Tongue (tissue), 3 donors: ENCODE measurements at places on chromosomes 1 and 21.

DNA sequence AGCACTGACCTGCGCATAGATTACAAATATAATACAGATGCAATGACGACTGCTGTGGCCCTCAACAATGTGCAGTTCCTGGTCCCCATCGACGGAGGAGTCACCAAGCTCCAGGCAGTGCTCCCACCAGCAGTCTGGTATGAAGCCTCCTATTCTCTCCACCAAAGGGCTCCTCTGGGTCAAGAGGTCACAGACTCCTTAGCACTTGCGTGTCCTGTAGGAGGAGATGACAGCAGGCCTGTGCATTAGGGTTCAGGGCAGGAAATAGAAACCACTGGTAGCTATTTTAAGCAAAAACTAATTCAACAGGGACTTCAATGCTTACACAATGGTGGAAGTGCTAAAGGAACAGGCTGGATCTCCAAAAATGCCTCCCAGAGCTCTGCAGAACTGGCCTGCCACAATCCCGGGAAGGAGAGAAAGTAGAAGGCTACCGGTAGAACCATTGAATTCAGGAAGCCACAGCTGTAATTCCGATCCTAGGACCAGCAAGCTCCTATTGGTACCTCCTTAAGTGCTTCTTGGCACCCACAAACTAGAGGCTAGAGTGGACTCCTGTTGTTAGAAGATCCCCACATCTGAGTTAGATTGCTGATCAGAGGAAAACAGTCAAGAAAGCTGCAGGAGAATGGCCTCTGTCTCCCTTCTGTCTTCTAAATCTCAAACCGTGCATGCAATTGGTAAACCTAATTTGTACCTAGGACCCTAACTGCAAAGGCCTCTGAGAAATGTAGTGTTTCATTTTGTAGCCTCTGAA lies 12.7 kb upstream of the DYNLT5 start:
- DNase-seq = no peak

DNA sequence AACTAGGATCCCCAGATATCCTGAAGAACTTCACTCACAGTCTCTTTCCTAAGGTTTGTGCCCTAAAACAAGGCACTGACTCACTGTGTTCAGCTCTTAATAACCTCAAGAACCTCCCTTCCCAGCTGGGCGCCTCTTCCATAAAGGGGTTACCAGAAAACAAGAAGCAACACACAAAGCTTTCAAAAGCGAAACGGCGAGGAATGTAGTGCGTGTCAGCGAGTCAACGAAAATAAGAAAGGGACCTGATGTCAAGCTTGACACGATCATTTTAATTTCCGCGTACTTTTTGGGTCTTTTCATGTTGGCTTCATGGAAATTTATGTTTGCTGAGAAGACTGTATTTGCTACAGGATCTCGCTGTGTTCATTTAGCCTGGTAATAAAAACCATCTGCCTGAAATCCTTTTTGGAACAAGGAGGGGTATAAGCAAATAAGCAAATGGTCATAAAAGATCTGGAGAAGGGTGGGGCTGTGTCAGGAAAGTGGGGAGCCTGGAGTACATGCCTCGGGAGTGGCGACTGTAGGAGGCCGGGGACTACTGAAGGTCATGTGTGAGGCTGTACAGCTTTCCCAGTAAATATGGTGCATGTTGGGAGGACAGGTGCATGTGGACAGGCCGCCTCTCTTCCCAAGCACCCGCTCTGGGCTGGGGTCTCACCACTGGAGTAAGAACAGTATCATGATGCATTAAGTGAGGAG lies 11.4 kb upstream of the CLDN14 start:
- peak; percentile 51 for DNase-seq

DNA sequence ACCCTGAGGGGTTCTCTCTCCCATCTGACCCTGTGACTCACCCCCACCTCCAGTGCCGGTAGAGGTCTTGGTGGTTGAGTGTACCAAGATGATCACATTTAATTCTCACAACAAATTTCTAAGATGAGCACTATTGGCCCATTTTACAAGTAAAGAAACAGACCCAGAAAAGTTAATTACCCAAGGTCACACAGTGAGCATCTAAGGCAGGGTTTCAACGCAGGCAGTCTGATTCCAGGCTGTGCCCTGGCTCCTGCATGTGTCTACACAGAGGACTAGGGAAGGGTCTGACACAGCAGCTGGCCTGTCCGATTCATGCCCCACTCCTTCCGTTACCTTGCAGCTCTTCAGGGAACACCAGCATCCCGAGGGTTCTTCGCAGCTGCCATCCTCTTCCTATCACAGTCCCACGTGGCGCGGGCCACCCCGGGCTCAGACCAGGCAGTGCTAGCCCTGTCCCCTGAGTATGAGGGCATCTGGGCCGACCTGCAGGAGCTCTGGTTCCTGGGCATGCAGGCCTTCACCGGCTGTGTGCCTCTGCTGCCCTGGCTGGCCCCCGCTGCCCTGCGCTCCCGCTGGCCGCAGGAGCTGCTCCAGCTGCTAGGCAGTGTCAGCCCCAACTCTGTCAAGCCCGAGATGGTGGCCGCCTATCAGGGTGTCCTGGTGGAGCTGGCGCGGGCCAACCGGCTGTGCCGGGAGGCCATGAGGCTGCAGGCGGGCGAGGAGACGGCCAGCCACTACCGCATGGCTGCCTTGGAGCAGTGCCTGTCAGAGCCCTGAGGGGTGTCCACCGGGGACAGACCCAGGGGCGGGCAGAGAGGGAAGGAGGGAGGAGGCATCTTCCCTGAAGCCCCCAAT lies 7.5 kb downstream of the NCDN start:
- no peak for DNase-seq

- DNase-seq = peak; percentile 40
Measured at GRCh38 chr1:171222936-171223335, 25.4 kb upstream of the FMO1 start.

DNA sequence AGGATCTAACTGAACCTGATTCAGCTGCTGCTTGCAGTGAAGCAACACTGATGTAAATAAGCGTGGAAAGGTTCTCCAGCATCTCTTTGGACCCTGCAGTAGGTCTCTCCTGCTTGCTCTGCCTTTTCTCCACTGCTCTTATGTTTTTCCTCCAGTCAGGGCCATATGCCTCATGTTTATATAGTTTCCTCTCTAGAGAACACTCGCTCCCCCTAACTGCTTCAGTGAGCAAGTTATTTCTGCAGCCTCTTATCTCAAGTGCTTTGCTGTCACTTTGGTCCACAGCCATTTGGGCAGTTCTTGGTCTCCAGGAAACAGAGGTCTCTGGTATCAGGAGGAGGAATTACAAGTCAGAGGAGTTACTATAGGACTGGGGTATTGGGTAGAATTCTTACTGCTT lies 5.3 kb downstream of the PRUNE1 start:
- DNase-seq = peak; percentile 57

DNA sequence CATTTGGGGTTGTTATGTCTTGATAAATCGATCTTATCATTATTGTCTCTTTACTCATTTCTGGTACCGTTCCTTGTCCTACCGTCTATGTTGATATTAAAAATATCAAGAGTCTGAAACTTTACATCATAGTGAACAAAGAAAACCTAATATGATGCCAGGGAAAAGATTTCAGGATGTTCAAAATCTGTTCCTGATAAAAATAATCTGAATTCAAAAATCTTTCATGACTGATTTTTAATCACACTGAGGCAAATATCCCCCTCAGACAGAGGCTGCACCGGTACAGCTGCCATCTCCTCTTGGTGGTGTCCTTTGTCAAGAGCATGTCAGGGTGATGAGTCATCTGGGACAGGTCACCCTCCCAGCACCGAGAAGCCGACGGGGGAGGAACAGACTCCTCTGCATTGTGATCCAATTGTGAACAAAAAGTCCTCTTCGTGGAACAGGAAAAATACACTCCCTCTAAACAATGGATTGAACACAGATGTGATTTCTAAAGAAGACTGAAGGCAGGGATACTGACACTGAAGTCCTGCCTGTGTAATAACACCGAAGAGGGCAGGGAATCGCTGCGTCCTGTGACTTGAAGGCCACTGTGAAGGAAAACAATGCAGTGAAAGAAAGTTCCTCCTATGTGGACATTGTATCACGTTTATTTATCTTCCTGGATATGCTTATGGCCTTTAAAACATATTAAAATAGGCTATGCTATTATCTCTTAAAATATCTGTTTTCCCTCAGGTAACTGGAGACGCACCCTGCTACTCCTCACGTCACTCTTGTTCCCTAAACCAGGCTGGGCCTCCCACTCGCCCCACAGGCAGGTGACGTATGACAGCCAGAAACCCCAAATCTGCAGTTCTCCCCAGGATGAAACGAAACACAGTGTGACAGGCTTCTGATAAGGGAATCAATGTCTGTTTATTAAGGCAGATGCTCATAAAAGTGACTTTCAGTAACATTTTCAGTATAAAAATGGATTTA lies 4.3 kb upstream of the SPATC1L start:
- DNase-seq = peak; percentile 45

- DNase-seq = no peak
Measured at GRCh38 chr1:20102875-20103274, 16.5 kb downstream of the PLA2G2D start.

DNA sequence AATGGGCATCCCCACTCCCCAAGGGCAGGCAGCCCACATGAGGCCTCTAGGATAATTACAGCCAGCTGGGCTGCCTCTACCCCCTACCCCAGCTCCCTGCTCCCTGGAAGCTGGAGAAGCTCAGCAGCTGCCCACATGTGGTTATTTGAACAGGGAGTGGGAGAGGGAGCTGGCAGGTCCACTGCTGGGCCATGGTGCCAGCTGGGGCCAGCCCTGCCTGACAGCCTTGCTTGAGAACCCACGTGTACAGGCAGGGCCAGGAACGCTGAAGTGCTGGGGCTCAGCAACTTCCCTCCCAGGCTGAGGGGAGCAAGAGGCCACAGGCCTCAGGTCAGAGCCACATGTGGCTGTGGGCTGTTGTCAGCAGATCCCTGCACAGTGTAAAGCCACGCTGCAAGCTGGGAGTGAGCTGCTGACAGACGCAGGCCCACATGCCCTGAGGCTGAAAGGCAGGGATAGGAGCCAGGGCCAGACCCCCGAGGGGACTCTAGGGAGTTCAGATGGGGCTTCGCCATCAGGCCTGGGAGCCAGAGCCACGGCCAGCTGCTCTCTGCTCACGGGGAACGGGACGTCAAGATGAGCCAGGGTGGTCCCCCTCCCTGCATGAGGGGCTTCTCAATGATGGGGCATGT lies 129.0 kb downstream of the SYF2 start:
- DNase-seq = peak; percentile 85

DNA sequence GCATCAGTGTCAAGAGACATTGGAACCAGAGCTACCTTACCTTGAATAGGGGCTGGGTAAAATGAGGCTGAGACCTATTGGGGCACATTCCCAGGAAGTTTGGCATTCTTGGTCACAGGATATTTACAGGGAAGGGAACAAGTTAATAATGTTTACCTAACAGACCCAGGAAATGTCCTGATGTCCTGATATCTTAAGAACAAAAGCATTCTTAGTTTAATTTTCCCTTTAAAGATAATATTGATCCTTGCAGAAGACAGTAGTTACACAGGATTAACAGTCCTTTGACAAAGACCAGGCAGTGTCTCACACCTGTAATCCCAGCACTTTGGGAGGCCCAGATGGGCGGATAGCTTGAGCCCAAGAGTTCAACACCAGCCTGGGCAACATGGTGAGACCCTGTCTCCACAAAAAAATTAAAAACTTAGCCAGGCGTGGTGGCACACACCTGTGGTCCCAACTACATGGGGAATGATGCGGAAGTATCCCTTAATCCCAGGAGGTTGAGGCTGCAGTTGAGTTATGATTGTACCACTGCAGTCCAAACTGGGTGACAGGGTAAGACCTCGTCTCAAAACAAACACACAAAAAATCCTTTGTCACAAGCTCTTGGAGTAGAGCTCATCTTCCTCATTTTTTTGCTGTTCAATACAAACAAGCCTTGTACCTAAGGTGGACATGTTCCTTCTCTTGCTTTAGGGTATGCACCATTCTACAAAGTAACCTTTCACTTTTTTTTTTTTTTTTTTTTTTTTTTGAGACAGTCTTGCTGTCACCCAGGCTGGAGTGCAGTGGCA lies 1.3 kb upstream of the TOMM20 start:
- DNase-seq = no peak

GRCh38 chr1:180278596-180279395 lies 48.7 kb downstream of the LHX4 start:
- no peak for DNase-seq
